ENCODE measurements at places on chromosomes 3 and 15.

DNA sequence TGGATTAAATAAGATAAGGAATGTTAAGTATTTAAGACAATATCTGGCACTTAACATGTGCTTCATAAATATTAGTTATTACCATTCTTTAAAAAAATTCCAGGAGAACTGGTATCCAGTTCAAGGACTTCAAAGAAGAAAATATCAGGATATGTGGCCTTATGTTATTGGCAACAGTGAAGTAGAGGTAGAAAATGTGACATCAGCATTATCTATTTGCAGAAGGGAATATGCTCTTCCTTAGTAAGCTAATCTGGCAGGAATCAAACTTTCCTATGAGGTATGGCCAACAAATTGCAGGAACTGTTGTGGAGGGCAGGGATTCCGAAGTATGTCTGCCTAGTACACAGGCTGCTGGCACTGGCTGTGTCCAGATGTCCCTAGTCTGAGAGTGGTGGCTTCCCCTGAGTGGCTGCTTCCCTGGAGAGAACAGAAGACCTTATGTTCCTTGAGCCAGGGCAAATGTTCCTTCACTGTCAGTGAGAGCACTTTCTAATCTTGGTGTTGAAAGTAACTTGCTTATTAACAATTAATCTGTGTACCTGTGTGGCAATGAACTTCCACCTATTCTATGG is 351.7 kb upstream of the THRB start:
- no peak for DNase-seq

DNA sequence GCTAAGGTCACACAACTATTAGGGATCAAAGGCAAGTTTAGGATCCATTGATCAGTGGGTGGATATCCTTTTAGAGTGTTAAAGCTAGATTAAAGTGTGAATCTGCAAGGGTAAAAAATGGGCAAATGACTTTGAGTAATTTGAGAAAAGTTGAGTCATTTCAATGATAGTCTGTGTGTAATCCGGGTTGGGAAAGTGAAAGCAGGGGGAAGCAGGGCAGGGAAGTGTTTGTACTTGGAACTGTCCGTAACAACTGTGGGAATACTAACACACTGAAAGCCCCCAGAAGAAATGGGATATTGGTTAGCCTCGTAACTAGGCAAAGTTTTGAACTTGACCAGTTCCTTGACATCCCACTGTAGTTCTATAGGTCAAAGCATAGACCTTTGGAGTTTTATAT is 187.2 kb upstream of the SLITRK3 start:
- DNase-seq = no peak

GRCh38 chr15:90988296-90988695 is 6.0 kb downstream of the PRC1 start:
- no peak for DNase-seq

DNA sequence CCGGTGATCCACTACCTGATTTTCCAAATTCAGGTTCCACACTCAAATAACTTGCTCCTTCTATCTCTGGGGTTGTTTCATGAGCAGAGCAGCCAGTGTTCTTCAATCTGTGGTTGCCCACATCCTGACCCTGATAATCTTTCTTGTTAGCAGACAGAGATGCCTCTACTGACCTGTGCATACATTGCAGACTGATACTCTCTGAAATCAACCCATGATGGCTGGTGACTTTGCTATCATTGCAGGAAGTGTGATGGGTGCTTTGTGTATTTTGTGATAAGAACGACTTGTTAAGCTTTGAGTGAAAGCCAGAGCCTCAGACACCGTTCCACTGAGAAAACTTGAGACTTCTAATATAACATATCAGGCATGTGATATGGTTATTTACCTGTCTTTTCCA is 39.9 kb downstream of the GATM start:
- DNase-seq = no peak

GRCh38 chr3:138082992-138083386 is 32.4 kb downstream of the DZIP1L start:
- DNase-seq = no peak

DNA sequence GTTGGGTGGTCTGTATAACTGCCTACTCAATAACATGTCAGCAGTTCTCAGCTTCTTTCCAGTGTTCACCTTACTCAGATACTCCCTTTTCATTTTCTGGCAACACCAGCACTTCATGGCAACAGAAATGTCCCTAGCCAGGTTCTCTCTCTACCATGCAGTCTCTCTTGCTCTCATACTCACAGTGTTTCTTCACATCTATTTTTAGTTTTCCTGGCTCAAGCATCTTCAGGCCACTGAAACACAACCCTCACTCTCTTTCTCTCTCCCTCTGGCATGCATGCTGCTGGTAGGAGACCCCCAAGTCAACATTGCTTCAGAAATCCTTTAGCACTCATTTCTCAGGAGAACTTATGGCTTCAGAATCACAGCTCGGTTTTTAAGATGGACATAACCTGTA is at the start of gene CAPN3:
TSS of gene CAPN3 (plus strand) at position 253 of the 400 bp plus-strand sequence. CDS start 305 bp downstream, outside the sequence.
- no peak for DNase-seq

DNA sequence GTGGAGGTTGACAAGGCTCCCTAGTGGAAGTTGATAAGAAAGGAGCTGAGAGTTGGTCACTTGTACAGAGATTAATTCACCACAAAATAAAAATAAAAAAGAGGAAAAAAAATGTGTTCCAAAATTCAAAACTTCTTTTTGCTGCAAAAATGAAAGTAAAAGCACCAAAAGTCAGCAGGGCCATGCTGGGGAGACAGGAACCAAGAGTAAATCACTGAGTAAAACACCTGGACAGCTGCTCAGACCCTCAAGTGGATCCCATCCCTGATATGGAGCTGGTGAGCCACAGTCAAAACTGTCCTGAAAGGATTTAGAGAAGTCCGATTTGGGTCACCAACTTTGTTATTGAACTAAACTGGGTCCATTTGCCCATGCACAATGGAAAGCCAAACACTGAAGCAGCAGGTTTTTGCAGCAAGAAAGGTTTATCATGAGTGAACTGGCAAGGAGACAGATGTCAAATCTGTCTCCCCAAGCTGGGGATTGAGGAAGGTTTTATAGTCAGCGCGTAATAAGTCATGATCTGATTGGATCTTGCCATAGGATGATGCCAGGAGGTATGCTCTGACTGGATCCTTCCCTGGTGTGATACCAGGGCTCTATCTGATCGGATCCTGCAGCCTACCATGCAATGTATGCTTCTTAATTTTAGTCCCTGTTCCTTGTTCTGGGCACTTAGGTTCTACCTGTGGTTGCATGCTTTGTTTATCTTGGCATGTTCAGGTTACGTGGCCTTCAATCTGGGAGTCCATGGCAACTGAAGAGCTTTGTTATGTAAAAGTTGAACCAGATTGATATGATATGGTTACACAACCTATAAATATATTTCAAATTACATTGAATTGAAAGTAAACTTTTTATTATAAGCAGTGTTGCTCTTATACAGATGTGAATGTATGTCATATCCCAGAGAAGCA is 313.2 kb downstream of the POLQ start:
- no peak for DNase-seq

DNA sequence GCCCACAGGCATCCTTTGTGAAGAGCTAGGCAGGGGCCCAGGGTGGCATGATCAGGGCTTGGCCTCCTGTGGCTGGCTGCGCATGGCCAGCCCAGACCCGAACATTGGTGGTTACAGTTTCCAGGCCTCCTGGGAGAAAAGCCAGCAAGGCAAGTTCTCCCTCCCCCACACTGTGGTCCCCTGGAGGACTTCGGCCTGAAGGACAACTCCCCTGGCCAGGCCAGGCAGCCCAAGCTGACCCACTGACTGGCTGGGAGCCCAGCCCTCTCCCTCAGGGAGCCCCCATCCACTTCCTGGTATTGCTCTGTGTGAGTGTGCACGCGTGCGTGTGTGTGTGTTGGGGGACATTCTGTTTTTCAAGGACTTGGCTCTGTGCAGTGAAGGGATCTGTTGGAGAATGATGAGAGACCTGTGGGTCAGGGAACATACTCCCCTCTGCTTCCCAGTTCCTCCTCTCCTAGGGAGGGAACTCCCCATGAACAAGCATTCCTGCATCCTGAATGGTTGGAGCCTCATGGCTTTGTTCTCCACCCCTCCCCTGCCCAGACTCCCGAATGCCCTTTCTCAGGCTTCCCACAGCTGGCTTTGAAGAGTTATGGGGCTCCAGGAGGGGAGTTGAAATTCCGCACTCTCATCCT is 29.5 kb downstream of the CORO2B start:
- DNase-seq = no peak

- DNase-seq = no peak
Observed at GRCh38 chr3:150396956-150397550, 11.0 kb upstream of the TSC22D2 start.

DNA sequence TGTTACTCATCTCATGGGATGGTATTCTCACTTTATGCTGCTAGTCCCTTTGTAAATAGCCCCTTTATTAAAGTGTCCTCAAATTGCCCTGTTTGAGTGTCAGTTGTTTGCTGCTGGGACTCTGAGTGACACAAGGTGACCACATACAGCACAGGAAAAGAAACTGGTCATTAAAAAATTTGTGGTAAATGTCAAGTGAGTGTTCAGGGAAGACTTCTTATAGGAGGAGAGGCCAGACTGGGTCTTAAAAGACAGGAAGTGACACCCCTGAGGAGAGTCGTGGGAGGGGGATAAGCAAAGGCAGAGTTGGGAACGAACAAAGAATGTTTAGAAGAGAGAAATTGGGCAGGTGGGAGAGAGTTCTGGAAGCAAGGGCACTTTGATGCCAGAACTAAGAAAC is 35.2 kb downstream of the CCR3 start:
- DNase-seq = no peak

- no peak for DNase-seq
Observed at GRCh38 chr3:134340982-134341365, 33.3 kb downstream of the AMOTL2 start.

DNA sequence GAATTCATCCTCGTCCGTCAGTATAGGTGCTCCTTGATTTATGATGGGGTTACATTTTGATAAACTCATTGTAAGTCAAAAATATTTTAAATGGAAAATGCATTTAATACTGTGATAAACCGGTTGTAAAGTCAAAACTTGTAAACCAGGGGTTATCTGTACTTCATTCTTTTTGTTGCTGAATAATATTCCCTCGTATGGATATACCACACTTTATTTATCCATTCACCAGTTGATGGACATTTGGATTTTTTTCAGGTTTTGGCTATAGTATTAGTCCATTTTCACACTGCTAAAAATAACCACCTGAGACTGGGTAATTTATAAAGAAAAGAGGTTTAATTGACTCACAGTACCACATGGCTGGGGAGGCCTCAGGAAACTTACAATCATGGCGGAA is 47.7 kb downstream of the NFKBIZ start:
- no peak for DNase-seq

DNA sequence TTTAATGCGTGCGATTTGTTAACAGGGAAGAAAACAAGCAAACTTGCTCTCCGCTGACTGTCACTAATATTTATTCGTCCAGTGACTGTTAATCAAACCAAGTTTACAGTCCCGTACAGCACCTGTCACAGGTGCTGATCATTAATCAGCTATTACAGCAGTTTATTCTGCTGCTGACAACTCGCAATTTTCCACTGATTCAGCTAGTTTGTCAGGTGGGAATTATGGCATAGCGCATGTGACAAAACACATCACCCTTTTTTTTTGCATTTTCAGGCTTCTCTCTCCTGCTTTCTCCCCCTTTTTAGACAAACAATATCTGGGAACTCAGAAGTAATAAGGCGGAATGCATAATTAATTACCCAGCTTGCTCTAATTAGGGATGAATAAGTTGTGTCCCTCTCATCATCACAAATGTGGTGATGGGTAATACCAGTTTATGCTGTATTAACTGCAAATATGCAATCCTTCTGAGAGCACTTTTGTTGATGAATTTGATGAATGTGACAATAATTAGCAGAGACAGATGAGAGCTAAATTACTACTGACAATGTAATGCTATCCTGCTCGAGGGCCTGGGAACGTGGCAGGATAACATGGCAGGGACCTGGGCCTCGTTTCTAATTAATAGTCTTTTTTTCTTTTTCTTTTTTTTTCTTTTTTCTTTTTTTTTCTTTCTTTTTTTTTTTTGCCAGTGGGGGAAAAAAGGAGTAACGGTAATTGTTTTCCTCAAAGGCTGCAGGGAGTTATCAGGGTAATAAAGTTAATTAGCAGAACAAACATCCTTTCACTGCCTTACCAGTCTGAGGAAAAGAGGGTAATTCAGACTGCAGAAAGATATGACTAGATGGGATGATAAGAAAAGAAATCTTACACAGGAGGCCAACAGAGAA is 150.3 kb upstream of the SOX2 start:
- no peak for DNase-seq

DNA sequence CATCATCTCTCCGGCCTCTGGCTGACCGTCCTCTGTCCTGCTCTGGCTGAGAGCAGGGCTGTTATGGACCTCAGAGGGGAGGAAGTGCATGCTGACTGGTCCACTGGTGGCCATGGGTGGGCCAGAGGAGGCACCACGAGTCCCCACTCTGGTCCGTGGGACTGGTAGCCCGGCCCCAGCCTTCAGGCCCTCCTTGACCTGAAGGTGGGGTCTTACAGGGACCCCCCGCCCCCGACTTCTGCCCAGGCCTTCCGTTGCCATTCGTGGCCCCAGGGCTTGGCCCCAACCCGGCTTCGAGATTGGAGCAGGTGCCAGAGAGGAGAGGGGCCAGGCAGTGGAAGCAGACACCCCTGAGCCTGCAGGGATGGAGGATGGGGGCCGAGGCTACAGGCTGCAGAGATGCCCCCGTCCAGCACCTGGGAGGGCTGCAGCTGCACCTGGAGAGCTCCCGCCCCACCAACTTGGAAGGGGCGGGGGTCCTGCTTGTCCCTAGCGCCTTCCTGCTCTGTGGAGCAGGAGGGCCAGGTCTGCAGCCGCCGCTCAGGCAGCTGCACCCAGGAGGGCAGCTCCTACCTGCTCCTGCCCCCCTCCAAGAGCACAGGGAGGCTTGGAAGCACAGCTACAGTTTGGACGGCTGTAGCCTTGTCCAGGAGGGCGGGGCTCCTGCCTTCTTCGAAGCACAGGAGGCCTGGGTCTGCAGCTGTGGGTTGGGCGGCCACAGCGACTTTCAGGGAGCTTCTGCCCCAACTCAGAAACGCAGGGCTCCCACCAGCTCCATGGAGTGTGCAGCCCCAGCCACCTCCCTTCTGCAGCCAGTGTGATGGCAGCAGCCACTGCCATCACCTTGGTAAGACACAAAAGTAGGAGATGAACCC is 142.5 kb downstream of the KLF13 start:
- DNase-seq = no peak

GRCh38 chr3:135895106-135895733 is 70.3 kb upstream of the PPP2R3A start:
- DNase-seq = no peak

DNA sequence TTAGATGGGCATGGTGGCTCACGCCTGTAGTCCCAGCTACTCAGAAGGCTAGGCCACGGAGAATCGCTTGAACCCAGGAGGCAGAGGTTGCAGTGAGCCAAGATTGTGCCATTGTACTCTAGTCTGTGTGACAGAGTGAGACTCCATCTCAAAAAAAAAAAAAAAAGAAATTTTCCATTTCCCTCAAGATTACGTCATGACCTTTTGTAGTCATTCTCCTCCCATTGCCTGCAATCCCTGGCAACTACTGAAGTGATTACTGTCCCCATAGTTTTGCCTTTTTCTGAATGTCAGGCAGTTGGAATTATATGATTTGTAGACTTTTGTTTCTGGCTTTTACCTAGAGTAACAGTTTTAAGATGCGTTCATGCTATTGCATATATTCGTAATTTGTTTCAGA is 28.0 kb downstream of the WDR76 start:
- DNase-seq = no peak
